Thyroid gland (tissue), 4 donors: ENCODE measurements at places on chromosomes 7 and 10. TPM values are rescaled to one million over a fixed set of nuclear protein-coding genes. Genes with fewer than 3 reads are reported as not detected.

DNA sequence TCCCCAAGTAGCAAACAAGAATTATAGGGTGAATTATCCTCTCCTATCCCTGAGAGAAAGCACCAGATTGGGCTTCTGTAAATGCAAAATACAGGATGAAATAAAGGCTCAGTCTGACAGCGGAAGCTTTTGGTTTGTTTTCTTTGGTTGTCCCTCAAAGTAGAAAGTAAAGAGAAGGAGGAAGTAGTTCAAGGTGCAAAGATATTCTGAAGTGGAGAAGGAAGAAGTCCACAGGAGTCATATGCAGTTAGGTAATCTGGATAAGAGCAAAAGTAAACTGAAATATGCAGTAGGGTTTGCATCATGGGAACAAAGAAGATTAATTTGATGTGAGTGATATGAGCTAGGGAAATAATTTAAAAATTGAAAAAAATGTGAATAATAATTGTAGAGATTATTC is 1071.9 kb downstream of the CNTNAP2 start:
- H3K27ac ChIP-seq = no peak overlapping the region
- H3K4me1 ChIP-seq = no peaks in the 10 kb centered on the region
- H3K27me3 ChIP-seq = no peaks in the 10 kb centered on the region
- no peak overlapping the region for H3K4me3 ChIP-seq
- no peaks in the 10 kb centered on the region for H3K36me3 ChIP-seq

- H3K27ac ChIP-seq = no peak overlapping the region
- peaks cover 7% of the 10 kb centered on the region for H3K4me1 ChIP-seq
- no peak overlapping the region for H3K4me3 ChIP-seq
- no peaks in the 10 kb centered on the region for H3K36me3 ChIP-seq
- DNase-seq = no peak
Observed at GRCh38 chr10:126058507-126058906, 162.1 kb downstream of the FANK1 start.

DNA sequence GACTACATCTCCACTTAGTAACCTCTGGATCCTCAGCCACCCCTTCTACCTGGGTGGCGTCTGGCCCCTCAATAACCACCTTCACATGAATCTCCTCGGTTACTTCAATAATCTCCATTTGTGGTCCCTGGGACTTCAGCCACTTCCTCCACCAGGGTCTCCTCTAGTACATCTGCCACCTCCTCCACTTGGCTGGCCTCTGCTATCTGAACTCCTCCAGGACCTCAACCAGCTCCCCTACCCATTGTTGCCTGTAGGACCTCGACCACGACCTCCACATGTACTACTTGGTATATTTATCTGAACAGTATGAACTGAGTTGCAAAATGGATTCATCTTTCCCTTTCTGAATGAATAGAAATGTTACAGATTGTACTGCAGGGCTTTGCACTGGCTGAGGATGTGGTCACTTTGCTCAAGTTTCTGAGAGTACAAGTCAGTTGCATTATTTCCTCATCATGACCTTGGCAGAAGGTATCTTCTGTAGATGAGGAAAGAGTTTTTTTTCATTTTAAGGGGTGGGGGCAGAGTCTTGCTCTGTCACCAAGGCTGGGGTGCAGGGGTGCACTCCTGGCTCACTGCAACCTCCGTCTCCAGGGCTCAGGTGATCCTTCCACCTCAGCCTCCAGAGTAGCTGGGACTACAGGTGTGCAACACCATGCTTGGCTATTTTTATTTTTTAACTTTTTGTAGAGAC is 36.0 kb downstream of the MAT1A start:
- peaks cover 10% of the 10 kb centered on the region for H3K4me1 ChIP-seq
- H3K36me3 ChIP-seq = no peaks in the 10 kb centered on the region
- no peak for DNase-seq

DNA sequence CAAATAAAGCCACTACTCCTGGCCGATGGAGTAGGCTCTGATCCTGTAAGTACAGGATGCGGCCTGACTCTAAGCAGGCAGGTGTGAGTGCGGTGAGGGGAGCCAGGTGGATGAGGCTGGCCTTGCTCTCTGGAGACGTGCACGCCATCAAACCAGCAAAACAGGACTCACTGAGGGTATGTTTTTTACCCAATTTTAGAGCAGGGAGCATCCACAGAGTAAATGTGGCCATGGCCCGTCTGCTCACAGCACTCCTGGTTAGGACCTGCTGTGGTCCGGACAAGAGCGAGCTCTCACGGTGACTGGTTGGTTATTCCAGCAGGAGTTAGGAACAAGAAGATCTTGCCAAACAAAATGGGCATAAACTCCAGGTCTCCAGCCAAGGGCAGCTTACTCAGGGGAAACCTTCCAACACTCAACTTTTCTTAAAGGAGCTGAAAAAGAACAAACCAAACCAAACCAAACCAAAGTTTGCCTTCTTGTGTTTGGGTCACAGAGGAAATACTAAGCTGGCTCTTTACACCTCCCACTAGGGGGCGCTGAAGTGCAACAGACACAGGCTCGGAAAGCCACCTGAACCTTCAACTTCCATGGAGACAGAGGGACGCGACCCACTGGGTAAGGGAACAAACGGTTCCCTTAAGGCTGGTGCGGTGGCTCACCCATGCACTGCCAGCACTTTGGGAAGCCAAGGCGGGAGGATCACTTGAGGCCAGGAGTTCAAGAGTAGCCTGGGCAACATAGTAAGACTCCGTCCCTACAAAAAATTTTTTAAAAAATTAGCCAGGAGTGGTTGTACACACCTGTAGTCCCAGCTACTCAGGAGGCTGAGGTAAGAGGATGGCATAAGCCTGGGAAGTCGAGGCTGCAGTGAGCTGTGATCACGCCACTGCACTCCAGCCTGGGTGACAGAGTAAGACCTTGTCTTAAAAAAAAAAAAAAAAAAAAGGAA is 122.4 kb downstream of the CLEC2L start:
- no peaks in the 10 kb centered on the region for H3K36me3 ChIP-seq
- H3K27me3 ChIP-seq = no peaks in the 10 kb centered on the region

DNA sequence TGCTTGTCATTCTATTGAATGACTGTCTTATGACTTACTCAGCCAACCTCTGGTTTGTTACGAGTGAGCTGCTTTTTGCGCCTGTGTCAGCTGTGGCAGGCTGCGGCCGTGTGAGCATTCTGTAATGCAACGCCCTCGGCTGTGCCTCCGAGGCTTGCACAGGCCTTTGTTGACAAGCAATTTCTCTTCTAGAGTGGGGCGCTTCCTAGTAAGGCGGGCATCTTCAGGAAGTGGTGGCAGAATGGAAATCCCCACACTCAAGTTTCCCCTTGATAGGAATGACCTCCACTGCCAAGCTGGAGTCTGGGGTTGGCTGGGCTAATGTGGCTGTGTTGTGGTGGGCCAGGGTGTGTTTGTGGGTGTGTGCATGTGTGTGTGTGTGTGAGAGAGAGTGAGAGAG is 20.2 kb upstream of the TMEM178B start:
- DNase-seq = no peak
- H3K4me3 ChIP-seq = no peak overlapping the region
- no peak overlapping the region for H3K27ac ChIP-seq
- no peaks in the 10 kb centered on the region for H3K4me1 ChIP-seq

- H3K36me3 ChIP-seq = no peaks in the 10 kb centered on the region
- H3K27ac ChIP-seq = no peak overlapping the region
- H3K4me3 ChIP-seq = no peak overlapping the region
- no peak for DNase-seq
- H3K4me1 ChIP-seq = no peaks in the 10 kb centered on the region
Observed at GRCh38 chr10:29773675-29774091, 138.9 kb upstream of the SVIL start.

GRCh38 chr10:129193148-129193547 is 273.9 kb upstream of the MGMT start:
- no peaks in the 10 kb centered on the region for H3K36me3 ChIP-seq
- H3K4me1 ChIP-seq = no peaks in the 10 kb centered on the region
- no peak overlapping the region for H3K27ac ChIP-seq

GRCh38 chr10:88088441-88089340 is 225.3 kb downstream of the PTEN start:
- H3K27ac ChIP-seq = peak overlapping the region; percentile 7
- H3K27me3 ChIP-seq = no peaks in the 10 kb centered on the region
- H3K4me1 ChIP-seq = peaks cover 37% of the 10 kb centered on the region
- DNase-seq = no peak
- no peaks in the 10 kb centered on the region for H3K36me3 ChIP-seq

DNA sequence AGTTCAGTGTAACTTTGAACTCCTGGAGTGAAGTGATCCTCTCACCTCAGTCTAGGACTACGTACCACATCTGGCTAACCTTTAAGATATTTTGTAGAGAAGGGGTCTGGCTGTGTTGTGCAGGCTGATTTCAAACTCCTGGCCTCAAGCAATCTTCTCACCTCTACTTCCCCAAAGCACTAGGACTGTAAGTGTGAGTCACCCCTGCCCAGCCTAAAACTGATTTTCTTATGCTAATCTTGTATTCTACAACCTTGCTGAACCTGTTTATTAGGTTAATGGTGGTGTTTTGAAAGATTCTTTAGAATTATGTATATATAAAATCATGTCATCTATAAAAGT is 58.0 kb downstream of the LCOR start:
- H3K36me3 ChIP-seq = no peaks in the 10 kb centered on the region
- no peak overlapping the region for H3K4me3 ChIP-seq
- H3K27ac ChIP-seq = no peak overlapping the region
- no peaks in the 10 kb centered on the region for H3K27me3 ChIP-seq
- H3K4me1 ChIP-seq = peaks cover 9% of the 10 kb centered on the region
- DNase-seq = no peak

DNA sequence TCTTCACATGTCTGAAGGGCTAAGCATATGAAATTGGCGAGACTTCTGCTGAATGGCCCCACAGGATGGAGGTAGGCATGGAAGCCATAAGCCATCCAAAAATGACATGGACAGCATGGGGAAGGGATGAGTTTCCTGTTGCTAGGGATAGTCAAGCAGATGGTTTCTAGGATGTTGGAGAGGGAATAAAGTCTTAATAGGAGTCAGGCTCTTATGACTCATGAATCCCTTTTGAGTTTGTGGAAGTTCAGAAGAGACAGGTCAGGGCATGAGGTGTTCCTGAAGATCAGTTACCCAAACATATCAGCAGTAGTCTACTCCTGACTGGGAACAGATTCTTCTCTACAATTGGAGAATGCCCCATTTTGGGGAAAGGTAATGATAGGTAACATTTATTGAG is 243.9 kb downstream of the REEP3 start:
- no peak for DNase-seq
- H3K27ac ChIP-seq = no peak overlapping the region
- H3K4me1 ChIP-seq = no peaks in the 10 kb centered on the region

GRCh38 chr7:21927693-21928092 is 18.0 kb downstream of the CDCA7L start:
- H3K4me3 ChIP-seq = no peak overlapping the region
- H3K27me3 ChIP-seq = no peaks in the 10 kb centered on the region
- H3K4me1 ChIP-seq = peaks cover 16% of the 10 kb centered on the region
- no peak overlapping the region for H3K27ac ChIP-seq

GRCh38 chr7:664997-665735 is 61.3 kb upstream of the DNAAF5 start:
- no peaks in the 10 kb centered on the region for H3K36me3 ChIP-seq
- no peaks in the 10 kb centered on the region for H3K4me1 ChIP-seq
- H3K27me3 ChIP-seq = no peaks in the 10 kb centered on the region
- H3K27ac ChIP-seq = no peak overlapping the region
- no peak for DNase-seq

GRCh38 chr7:150973571-150974451 is 4.3 kb downstream of the KCNH2 start:
- H3K36me3 ChIP-seq = no peaks in the 10 kb centered on the region
- no peak for DNase-seq
- H3K4me3 ChIP-seq = no peak overlapping the region
- H3K4me1 ChIP-seq = peaks cover 23% of the 10 kb centered on the region

DNA sequence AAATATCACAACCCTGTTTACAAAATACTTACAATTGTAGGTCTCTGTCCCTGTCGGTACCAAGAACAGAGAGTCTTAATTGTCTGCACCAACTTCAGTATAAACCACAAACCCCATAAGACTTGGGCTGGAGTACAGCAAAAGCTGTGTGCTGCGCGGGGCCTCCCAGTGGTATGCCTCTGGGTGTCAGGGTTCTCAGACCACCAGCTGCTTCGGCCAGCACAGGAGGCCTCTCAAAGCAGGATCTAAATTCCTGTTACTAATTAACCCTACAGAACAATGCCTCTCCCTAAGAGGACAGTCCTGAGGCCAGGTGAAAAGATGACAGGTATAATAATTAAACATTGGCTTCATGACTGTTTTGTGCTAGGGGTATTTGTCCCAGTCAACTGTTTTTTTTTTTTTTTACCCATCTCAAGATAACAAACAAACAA is 957 bp upstream of the SVIL start:
- H3K27ac ChIP-seq = peak overlapping the region; percentile 78
- no peak overlapping the region for H3K4me3 ChIP-seq
- no peaks in the 10 kb centered on the region for H3K27me3 ChIP-seq
- H3K4me1 ChIP-seq = peaks cover 28% of the 10 kb centered on the region

DNA sequence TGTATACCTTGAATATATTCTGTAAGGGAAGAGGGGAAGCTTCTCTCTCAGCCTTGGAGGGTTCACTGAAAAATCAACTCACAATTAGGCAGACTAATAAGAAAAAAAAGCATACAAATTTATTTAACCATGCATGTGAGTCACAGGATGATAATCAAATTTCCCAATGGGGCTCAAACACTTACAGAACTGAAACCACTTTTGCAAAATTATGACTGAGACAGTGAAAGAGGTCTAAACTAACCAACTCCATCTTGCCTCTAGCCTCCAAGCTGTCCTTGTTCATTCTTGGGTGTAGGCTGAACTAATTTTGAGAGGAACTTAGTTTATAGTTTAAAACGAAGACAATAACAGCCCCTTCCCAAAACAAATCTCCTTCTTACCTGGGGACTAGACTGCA is 618.3 kb upstream of the AUTS2 start:
- no peaks in the 10 kb centered on the region for H3K27me3 ChIP-seq
- no peaks in the 10 kb centered on the region for H3K36me3 ChIP-seq
- H3K4me3 ChIP-seq = no peak overlapping the region
- H3K27ac ChIP-seq = no peak overlapping the region
- H3K4me1 ChIP-seq = no peaks in the 10 kb centered on the region

GRCh38 chr10:7488418-7488829 is 77.6 kb upstream of the SFMBT2 start:
- H3K4me3 ChIP-seq = no peak overlapping the region
- H3K27me3 ChIP-seq = no peaks in the 10 kb centered on the region
- H3K4me1 ChIP-seq = peaks cover 41% of the 10 kb centered on the region
- peak overlapping the region; percentile 75 for H3K27ac ChIP-seq
- H3K36me3 ChIP-seq = no peaks in the 10 kb centered on the region
- DNase-seq = peak; percentile 98

DNA sequence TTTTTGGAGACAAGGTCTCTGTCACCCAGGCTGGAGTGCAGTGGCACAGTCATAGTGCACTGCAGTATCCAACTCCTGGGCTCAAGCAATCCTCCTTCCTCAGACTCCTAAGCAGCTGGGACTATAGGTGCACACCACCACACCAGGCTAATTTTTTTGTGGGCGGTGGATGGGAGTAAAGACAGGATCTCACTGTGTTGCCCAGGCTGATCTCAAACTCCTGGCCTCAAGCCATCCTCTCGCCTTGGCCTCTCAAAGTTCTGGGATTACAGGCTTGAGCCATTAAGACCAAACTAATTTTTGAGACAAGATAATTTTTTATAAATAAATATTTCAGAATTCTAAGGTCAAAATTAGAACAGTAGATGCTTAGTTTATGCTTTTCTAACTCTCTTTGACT is 80.8 kb upstream of the CAPZA2 start:
- no peak overlapping the region for H3K27ac ChIP-seq
- peaks cover 19% of the 10 kb centered on the region for H3K4me1 ChIP-seq
- H3K4me3 ChIP-seq = no peak overlapping the region
- no peak for DNase-seq
- no peaks in the 10 kb centered on the region for H3K27me3 ChIP-seq

Gene SNCG
- total RNA-seq = 15.1 TPM

Gene SRPK2
- 37.1 TPM for total RNA-seq

Gene NCF1
- total RNA-seq = 0.67 TPM

Gene LRRC18
- not detected for total RNA-seq

Gene PON3
- total RNA-seq = 6.1 TPM

Gene GJD4
- total RNA-seq = not detected

Gene ZYX
- total RNA-seq = 31.8 TPM
